ENCODE measurements at places on chromosomes 2 and 18. TPM values are rescaled to one million over a fixed set of nuclear protein-coding genes. Genes with fewer than 3 reads are reported as not detected.
A peak's percentile ranks its signal among the peaks of the same experiment; 100 is the strongest.

- DNase-seq: no peak
Measured at GRCh38 chr18:78321402-78321801, 658.2 kb upstream of the SALL3 start.

GRCh38 chr2:182117196-182117595 lies 131.5 kb downstream of the PPP1R1C start:
- DNase-seq: no peak

GRCh38 chr18:74996055-74996454 lies 212.9 kb downstream of the PTGR3 start:
- DNase-seq: no peak

DNA sequence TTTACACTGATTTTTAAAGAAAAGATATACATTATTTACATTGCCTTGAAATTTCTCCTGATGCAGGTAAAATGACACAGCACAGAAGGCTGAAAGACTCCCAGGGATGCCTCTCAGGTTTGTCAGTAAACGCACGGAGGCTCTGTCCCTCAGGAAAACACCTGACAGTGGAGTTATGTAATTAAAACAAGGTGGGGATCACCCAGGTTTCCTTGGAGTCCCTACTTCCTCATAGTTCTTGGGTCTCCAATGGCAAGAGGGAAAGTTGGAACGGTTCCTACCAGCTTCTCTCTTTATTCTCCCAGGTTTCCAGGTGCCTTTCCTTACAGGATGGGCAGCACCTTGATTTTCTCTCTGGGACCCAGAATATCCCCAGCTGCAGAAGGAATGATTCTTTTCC lies 654.8 kb downstream of the SLC4A3 start:
- no peak for DNase-seq

GRCh38 chr2:173001664-173002604 lies 73.7 kb upstream of the MAP3K20 start:
- no peak for DNase-seq

- DNase-seq: no peak
Measured at GRCh38 chr2:222479859-222480258, 55.5 kb downstream of the SGPP2 start.

DNA sequence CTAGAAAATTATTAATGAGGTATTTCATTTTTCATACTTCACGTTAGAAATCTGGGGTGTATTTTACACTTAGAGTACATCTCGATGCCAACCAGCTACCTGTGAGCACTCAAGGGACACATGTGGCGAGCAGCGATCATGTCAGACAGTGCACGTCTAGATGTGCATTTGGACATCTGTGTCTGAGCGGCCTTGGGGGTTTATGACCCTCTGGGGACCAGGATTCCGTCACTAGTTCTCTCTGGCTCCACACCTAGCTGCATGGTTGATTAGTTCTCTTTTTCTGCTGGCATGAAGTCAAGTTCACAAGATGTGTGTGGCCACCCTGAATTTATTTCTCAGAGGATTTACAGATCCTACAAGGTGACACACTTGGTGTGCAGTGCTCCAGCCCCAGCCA lies 192.2 kb downstream of the TSN start:
- no peak for DNase-seq

- no peak for DNase-seq
Measured at GRCh38 chr2:209671020-209671680, 100.5 kb upstream of the UNC80 start.

DNA sequence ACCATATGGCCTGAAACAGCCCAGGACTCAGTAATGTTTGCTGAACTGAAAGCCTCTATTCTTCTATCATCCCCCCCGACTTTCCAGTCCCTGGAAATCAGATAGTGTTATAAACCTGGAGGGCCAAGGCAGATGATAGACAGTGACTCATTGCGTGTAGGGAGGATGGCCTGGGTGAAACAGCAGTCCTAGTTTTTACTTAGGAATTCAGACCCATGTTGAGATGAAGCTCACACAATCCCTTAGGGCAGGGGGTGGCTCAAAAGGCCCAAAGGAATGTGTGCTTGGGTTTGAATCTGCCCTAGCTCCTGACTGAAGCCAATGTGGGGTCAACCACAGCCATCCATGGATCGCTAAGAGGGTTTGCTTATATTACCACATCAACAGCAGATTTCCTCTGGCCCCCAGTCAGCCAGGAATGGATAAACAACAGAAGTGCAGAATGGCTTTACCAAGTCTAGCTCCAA lies 43.9 kb upstream of the STPG4 start:
- DNase-seq: no peak

- DNase-seq: no peak
Measured at GRCh38 chr2:172425336-172425735, 2.0 kb upstream of the ITGA6 start.

DNA sequence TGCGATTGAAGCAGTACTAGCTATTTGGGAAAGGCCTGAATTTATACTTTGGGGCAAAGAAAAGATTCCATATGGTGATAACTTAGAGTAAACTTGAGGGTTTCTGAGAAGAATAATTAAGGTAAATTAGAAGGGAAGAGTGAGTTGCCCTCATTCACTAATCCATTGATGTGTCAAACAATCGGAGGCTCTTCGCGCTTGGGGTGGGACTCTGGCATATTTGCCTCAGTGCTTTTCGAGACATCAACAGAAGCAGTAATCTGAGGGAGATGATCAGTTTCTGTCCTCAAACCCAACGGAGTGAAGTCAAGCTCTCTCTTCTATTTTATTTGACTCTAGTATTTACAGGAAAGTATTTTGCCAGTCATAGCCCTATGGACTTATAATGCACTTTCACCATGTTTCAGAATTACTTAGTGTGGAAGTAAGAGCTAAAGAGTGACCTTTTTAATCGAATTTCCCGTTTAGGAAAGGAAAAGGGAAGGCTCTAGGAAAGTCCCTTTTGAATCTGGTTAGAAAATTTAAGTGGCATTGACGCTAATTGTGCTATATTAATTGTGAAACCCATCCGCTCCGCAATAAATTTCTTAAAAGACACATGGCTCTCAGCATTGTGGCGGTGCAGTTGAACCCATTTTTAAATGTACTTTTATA lies 1.3 kb downstream of the RAB10 start:
- DNase-seq: peak; percentile 22

The RSAD2 gene
- total RNA-seq: 1.6 TPM

The C1GALT1C1L gene
- total RNA-seq: not detected

The PAX3 gene
- not detected for total RNA-seq

The ANKRD29 gene
- total RNA-seq: 0.33 TPM

All from left lobe of liver (tissue), 2 donors.